ENCODE measurements at places on chromosomes 2 and 18.
A peak's percentile ranks its signal among the peaks of the same experiment; 100 is the strongest.

DNA sequence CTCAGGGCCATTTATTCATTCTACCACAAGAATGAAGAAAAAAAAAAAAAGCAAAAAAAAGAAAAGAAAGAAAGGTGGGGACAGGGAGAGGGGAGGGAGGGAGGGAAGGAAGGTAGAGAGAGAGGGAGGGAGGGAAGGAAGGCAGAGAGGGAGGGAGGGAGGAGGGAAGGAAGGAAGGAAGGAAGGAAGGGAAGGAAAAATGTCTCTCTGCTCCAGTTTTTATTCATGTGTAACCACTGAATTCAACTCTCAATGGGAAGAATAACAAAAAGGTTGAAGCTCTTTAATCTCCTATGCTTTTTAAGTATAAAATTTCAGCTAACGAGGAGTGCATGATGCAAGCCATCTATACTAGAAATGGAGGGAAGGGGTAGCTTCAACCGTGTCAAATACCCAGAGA, 287.3 kb downstream of the MREG start:
- no peak for DNase-seq

DNA sequence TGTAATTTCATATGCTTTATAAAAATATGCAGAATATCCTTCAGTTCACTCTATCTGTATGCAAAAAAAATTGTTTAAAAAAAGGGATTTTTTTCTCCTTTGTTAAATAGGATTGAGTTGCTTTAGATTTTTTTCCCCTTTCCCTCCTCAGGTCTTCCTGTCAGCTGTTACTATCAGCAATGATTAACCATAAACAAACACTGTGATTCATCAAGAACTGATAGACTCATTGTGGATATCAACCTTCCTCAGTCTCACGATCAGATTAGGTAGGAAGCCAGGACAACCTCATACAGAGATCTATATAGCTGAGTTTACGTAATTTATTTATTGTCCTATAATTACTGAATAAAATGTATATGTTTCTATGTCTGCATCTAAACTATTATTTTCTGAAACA, 2136.2 kb upstream of the CELF4 start:
- peak; percentile 22 for DNase-seq

DNA sequence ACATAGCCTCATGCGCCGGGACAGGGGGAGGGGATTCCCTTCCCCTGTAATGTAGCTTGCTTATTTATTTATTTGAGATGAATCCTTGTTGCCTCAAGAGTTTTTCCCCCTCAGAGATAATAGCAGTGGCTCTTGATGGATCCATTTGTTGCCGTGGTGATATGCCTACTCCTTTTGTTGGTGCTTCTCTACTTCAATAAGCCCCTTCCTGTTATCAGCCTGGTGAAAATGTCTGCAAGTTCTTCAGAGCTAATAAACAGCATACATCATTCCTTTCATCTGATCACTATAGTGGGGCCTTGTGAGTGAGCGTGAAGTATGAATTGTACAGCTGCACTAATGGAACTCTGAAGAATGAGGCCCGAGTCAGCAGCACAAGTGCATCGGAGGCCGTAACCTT, 19.4 kb downstream of the FZD5 start:
- no peak for DNase-seq

DNA sequence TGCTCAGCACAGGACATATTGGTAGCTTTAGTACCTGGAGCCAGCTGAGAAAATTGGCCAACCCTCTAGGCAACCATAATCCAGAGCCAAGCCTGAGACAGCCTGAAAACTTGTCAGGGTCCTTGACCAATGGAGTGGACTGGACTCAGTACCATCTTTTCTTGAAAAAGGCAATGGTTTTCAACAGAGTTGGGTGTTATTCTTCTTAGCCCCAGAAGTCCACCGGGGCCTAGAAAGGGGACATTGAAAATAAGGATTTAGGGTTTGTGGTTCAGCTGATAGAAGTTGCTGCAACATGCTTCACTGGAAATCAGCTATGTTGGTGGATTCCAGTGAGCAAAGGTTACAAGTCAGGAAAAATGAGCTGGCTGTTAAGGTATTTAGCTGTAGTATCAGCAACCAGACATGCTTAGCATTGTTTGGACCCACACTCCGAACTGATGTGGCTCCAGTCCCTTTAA, 22.1 kb upstream of the CNOT11 start:
- peak; percentile 74 for DNase-seq

GRCh38 chr2:235675678-235676535, 182.1 kb downstream of the AGAP1 start:
- DNase-seq, result peak; percentile 20

GRCh38 chr2:201938156-201938775, 95.4 kb upstream of the FZD7 start:
- DNase-seq, result peak; percentile 46

- DNase-seq, result peak; percentile 94
These were observed 135.9 kb upstream of the ARL4C start for GRCh38 chr2:234632527-234633391.

GRCh38 chr18:63433334-63433866, 11.1 kb upstream of the VPS4B start:
- DNase-seq, result no peak
